ENCODE measurements at places on chromosomes 2 and 18.

DNA sequence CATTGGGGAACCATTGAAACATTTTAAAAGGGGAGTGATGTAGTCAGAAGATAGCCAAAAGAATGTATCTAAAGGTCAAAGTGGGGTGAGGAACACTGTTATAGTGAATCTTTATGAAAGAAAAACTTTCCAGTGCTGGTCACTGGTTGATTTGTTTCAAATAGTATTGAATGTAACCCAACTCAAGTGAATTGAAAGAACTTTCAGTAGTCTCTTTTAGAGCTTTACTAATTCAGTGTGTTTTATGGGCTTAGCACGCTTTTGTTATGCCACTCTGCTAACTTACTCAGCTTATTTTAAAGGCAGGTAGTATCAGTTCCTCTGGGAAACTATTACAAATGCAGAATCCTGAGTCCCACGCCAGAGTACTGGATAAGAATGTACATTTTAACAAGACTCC lies 57.3 kb downstream of the GTF2A1L start:
- no peak for DNase-seq

- no peak for DNase-seq
Observed at GRCh38 chr2:101985101-101985792, 6.5 kb upstream of the IL1R2 start.

DNA sequence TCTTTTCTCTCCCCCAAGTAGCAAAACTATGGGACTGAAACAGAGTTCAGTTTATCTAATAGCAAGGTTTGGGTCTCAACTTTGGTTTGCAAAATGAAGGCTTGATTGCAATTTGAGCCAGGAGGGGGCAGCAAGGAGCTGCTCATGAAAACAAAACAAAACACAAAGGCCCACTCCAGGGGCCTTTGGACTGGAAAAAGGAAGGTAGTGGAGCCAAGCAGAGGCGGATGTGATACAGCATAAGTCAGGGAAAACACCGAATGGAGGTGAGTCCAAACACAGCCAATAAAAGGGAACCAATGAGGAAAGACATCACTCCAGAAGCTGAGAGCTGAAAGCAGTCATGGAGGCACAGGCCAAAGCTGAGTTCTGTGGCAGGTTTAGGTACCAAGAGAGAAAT lies 799.7 kb upstream of the ACVR2A start:
- no peak for DNase-seq

GRCh38 chr2:168120730-168121129 lies 126.7 kb downstream of the STK39 start:
- no peak for DNase-seq

GRCh38 chr2:148965623-148966437 lies 72.7 kb upstream of the LYPD6B start:
- DNase-seq, result no peak

DNA sequence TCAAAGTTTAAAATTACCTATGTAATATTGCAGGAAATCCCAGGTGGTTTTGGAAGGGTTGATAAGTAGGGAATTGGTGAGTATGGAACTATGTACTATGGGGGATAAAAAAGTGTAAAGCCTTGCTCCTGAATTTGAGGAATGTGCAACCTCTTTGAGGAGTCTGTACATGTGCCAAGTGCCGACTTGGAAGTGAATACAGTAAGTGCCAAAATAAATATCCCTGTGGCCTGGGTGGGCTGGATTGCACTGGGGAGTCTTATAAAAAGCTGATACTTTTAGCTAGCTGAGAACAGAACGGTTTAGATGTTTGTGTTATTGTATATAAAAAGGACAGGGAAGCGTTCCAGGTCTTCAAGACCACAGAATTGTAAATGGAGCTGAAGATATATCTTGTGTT lies 317.1 kb upstream of the LRRTM1 start:
- DNase-seq, result no peak

DNA sequence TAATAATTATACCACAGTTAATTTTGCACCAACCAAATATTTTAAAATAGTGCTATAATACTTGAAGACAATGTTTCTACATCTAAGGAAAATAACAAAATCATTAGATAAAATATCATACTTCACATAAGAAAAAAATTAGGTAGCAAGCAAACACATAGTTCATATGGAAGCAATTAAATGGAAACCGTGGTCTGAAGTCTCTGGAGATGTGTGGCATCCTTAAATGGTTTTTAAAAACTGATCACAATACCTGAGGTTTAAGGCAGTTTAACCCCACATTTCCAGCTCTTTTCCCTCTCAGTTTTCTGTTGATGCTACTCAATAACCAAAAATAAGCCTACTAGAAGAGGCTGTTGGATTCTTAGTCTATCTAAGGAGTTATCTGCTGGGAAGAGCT lies 71.3 kb downstream of the ASXL2 start:
- DNase-seq, result no peak

DNA sequence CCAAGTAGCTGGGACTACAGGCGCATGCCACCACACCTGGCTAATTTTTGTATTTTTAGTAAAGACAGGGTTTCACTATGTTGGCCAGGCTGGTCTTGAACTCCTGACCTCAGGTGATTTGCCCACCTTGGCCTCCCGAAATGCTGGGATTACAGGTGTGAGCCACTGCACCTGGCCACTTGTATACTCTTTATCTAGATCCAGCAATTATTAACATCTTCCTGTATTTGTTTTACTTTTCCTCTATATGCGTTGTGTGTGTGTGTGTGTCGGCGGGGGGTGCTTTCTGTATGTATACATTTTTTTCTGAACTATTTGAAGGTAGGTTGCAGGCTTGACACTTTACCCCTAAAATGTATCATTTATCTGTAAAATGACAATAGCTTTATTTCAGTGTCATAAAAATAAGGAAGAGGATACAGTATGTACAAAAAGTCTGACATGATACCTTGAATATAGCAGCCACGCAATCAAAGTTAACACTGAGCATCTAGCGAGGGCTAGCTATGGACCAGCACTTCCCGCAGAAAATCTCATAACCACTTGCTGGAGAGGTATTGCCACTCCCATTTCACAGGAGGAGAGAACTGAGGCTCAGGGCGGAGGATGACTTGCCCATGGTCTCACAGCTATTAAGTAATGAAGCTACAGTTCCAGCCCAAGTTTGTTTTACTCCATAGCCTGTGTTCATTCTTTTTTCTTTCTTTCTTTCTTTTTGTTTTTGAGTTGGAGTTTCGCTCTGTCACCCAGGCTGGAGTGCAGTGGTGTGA lies 251.3 kb downstream of the MYCN start:
- no peak for DNase-seq

Measured in chondrocyte (in vitro differentiated cells).